Glomerular endothelial cell (primary cell): ENCODE measurements at places on chromosomes 3 and 15. TPM values are rescaled to one million over a fixed set of nuclear protein-coding genes. Genes with fewer than 3 reads are reported as not detected.

FBN1 gene
- 133 and 171 TPM in 2 replicates for total RNA-seq

GPR149 gene
- total RNA-seq, result not detected in 2 replicates

IL17RD gene
- total RNA-seq, result 2.3 and 3.2 TPM in 2 replicates

ZBTB47 gene
- total RNA-seq, result 19.1 and 24.3 TPM in 2 replicates

PLXNB1 gene
- 35.3 and 35.4 TPM in 2 replicates for total RNA-seq

GPR15 gene
- not detected in 2 replicates for total RNA-seq

CHDH gene
- 0.06 and 0.82 TPM in 2 replicates for total RNA-seq

GRCh38 chr3:188332085-188332484, 178.1 kb downstream of the LPP start:
- DNase-seq, result no peak

- no peak for DNase-seq
Observed at GRCh38 chr3:56725175-56725574, 42.1 kb upstream of the TASOR start.

- DNase-seq, result no peak
Observed at GRCh38 chr3:56477646-56478045, 9.4 kb upstream of the ERC2 start.

DNA sequence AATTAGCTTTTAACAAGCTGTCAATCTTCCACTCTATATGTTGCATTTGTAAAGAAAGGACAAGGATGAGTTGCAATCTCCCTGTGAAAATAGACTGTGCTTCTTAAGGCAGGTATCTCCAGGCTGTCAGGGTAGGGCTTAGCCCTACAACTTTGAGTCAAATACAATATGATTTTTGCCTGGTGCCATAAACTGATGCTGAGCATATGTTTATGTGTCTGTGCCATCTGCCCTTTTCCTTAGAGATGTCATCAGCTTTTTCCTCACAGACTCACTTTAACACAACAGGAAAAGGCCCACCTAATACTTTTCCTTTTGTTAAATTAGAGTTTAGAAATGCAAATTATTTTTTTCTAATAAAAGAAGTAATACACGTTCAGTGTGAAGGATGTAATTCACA, 548.3 kb downstream of the NLGN1 start:
- DNase-seq, result no peak

DNA sequence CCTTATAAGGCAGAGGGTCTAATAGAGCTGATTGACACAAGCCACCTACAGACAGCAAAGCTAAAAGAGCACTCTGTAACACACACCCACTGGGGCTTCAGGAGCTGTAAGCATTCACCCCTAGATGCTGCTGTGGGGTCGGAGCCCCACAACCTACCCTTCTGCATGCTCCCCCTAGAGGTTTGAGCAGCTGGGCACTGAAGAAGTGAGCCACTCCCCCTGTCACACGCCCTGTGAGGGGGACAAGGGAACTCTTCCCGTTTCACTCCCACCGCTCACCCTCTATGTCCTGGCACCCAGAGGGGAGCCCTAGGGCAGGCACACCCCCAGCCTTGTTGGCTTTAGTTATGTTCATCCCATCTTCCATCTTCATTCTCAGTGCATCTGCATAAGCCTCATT, 9.4 kb upstream of the CSTA start:
- DNase-seq, result no peak

DNA sequence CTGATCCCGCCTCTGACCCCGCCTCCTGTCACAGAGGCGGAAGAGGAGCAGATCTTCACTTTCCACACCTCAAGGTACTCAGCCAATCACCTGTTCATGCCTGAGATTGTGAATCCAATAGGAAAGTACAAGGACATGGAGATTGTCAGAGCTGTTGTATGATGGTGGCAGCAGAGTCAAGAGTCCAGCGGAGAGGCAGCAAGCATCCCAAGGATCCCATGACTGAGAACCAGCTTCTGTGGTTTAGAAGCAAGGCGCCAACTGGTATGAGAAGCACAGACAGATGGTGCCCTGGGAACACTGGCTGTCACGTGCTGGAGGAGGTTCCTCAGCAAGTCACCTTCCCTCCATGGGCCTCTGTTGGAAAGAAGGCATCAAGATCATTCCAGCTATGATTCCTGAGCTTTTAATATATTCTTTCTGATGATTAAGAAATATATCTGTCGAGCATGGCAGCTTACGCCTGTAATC, 93.9 kb downstream of the CPN2 start:
- no peak for DNase-seq

- DNase-seq, result peak; percentile 29
Observed at GRCh38 chr15:43225201-43225949, 4.6 kb upstream of the EPB42 start.

- no peak for DNase-seq
Observed at GRCh38 chr3:107682580-107682979, 159.8 kb downstream of the BBX start.

DNA sequence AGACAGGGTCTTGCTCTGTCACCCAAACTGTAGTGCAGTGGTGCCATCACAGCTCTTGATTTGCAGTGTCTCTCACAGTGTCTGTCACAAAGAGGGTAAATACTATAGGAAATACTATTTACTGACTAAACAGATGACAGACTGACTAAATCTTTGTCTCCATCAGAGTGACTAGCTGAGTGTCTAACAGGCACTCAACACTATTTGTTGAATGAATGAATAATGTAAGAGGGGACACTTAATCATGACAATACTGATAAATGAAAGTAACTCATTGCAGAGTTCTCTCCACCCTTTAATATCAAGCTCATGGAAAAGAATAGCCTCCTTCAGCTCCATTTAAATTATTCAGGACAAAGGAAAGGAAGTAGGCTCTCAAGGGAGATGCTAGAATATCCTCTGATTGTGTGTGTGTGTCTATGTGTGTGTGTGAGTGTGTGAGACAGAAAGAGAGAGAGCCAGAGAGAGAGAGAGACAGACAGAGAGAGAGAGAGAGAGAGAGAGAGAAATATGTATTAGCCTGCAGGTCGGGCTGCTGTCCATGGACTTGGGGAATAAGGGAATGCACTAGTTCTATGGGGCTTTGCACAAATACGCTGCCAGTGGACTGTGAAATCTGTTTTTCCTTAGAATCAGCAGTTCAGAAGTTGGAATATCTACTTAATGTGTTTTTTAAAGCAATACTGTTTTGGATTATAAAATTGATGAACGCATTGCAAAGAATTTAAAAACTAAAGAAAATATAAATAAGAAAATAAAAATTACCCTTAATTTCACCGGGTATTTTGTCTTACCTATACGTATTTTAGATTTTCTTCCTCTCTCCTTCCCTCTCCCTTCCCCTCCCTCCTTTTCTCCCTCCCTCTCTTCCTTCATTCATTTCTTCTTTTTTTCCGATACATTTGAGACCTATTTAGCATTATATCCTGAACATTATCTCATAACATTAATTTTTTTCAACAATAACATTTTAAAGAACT, 132.9 kb upstream of the LRIG1 start:
- no peak for DNase-seq

DNA sequence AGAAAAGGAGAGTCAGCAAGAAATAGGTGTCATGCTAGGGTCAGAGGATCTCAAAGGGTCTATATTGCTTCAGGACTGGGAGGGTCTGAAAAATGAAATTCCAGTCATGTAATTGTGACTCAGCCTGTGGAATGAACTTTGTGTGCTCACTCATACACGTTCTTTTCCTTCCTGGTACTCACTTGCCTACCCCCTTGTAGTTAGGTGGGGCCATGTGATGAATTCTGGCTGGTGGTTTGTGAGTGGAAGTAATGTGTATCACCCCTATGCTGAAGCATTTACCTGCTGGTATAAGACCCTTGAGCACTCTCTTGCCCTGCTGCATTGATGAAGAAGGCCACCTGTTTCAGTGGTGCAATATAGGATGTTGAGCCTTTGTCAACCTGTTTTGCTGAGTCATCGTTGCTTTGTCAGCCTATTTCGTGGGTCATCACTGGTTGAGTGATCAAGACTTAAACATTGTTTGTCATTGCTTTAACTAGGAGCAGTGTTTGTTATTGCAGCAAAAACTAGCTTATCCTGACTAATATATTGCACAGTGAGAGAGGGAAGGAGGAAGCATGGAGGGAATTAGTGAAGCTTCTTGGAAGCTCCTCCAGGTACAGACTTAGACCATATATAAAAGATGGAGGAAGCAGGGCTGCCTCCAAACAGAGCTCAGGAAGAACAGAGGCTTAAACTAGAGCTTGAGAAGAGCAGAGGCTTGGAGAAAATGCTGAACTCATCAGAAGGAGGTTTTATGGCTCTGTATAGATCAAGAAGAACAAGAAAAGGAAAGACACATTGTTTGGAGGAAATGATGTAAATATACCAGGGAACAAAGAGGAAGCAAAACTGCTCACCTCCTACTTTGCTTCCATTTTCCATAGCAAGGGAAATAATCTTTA, 28.9 kb downstream of the TLNRD1 start:
- no peak for DNase-seq

DNA sequence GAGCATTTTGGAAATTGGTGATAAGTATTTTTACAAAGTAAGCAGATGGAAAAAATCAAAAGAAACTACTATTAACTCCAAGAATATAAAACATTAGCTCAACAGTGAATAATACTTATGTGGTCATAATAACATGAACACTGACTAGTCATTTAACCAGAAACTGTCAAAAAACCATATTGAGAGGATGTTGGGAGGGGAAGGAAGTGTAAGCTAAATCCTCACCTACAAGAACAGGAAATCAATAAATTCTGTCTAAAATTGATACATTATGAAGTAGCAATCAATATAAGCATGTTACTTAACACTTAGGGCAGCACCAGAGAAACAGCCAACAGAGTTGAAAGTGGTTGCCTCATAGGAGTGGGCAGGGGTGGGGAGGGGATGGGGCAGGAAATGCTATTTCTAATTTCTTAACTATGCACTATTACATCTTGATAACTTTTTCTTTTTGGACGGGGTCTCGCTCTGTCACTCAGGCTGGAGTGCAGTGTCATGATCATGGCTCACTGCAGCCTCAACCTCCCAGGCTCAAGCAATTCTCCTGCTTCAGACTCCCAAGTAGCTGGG, 41.7 kb downstream of the CCR3 start:
- DNase-seq, result no peak

DNA sequence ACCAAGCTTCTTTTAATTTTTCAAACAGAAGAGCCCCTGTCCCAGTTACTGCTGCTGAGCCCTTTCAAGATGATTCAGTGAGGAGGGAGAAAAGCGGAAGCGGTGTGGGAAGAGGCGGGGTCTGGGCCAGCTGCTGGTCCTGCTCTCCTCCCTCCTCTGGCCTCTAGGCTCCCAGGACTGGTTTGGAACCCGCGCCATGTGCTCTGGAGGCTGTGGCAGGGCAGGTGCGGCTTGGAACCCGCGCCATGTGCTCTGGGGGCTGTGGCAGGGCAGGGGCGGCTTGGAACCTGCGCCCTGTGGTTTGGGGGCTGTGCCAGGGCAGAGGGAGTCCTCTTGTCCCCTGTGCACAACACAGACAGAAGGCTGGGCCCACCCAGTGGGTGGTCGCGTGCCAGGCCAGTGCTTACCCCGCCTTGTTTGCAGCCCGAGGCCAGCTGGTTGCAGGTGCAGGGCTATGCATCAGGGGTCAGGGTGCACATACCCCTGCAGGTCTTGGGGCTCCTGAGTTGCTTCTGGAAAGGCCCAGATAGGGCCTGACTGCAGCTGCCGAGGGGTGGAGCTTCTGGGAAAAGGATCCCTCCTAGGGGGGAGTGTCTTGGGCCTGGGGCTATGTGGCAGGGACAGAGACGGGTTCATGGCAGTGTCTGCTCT, 12.2 kb downstream of the ALG1L2 start:
- DNase-seq, result no peak

- DNase-seq, result no peak
Observed at GRCh38 chr15:50884540-50884939, 23.9 kb upstream of the AP4E1 start.

DNA sequence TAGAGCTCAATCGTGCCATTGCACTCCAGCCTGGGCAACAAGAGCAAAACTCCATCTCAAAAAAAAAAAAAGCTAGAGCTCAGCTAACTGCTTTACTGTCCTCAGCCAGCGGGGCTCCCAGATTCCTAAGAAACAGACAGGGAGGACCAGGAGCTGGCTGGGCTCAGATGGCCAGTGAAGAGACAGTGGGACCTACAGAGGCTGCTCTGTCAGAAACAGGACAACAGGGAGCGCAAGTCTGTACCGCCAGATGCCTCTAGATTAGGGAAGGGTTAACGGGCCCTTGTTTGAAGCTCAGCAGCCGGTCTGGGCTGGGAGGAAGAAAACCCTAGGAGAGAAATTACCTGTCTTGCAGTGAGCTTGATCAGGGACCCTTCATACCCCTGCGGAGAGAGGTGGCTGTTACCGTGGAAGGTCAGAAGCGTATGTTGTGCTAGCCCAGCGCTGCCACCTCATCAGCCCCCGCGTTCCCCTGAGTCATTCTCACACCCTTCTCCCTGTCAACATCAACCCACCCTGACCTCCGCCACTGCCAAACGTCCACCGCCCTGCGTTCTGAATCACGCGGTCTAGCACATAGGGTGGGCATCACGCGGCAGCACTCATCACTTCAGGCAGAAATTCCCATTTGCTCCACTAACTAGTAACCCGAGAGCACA, 25.3 kb downstream of the RBPMS2 start:
- no peak for DNase-seq

- DNase-seq, result peak; percentile 34
Observed at GRCh38 chr3:80688814-80689213, 921.0 kb upstream of the ROBO1 start.

DNA sequence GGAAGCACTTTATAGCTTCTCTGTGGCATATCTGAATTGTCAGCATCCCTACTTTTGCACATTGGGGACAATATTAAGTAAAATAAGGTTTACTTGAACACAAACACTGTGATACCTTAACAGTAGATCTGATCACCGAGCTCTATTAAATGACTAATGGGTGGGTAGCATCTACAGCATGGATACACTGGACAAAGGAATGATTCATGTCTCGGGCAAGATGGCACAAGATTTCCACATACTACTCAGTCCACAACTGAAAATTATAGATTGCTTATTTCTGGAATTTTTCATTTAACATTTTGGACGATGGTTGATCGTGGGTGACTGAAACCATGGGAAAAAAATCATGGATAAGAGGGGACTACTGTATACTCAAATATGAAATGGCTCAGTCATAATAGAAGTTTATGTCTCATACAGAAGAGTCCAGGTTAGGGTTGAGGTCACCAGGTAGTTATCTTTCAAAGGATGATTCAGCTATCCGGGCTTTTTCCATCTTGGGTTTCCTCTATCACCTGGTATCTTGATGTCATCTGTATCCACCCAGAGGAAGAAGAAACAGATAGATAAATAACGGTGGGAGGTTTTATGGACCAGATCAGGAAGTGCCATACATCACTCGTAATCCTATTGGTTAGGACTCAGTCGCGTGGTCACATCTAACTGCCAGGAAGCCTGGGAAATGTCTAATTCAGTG, 320.0 kb upstream of the RARB start:
- DNase-seq, result no peak
